Stimulated activated naive CD8-positive, alpha-beta T cell treated with anti-CD3 and anti-CD28 coated beads, Interleukin-15, Interleukin-2, amounts not matched to agents 100 U/mL and 50 U/mL, for 24 hours (primary cell): ENCODE measurements at places on chromosomes 2 and 18.

DNA sequence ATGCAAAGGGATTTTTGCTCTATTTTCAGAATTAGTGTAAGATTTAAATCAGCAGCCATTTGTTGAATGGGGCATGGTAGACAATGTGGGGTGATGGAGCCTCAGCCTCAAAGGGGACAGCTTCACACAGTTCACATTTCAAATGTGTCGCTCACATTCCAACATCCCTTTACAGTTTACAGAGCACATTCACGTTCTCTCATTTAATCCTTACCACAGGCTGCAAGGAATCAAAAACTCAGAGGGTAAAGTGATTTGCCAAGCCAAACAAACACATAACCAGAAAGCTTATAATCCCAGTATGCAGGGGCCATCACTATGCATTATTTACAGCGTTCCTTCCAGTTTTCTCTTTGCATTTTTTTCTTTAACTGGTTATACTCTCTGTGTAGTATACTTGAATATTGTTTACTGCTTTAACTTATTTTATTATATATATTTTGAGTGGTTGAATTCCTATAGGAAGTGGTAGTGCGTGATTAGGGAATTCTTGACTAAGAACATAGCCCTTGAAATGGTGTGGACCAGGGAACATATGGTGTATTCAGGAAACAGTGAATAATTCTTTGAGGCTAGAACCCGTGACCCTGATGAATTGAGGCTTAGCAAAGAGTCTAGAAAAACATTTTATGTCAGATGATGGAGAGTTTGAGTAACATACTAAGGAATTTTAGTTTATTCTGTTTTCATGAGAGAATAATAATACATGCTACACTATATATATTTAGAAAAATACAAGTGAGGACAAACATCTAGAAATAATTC, 18.1 kb upstream of the TAF1B start:
- no peak for DNase-seq

GRCh38 chr2:45769056-45769455, 117.6 kb downstream of the PRKCE start:
- no peak for DNase-seq

DNA sequence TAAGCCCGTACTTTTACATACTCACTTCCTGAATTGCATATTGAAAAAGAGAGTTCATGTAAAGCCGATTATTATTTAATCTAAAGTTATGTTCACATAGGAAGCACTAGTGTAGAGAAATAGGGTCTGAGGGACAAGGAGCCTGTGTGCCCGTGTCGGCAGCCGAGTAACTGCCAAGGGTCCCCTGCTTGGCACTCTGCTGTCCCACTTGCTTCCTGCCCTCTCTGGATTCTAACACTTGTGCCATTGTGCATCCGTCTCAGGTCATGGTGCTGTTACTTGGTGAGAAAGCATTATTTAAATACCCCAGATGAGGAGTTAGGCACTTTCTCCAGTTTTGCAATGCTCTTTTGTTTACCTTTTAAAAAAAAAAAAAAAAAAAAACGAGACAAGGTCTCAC, 236.3 kb downstream of the AGAP1 start:
- DNase-seq: no peak

DNA sequence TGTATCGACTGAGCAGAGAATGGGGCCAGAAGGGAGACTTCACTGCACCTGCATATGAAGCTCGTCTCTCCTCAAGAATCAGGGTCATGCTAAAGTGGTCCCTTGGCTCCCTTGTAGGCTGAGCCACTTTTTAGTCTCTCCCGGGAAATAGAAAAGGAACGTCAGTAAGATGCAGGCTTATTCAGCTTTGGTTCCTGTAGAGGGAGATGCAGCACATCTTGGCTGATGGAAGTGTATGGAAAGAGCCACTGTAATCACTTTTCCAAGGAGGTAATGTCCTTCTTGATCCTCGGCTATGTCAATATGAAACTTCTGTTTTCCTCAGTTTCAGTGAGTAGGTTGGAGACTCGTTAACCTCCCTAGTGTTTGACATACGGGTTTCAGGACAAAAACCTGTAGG, 235.2 kb downstream of the GCA start:
- DNase-seq: no peak
